IMR-90 (cell line): ENCODE measurements at places on chromosomes 6 and 20. TPM values are rescaled to one million over a fixed set of nuclear protein-coding genes. Genes with fewer than 3 reads are reported as not detected.

Gene BTN1A1
- polyA plus RNA-seq, result not detected in 2 replicates

Gene FAM209B
- 0.24 and 0.32 TPM in 2 replicates for polyA plus RNA-seq

Gene TMC2
- not detected in 2 replicates for polyA plus RNA-seq

Gene DLK2
- polyA plus RNA-seq, result 2.8 and 3.0 TPM in 2 replicates

Gene AKAP7
- 0.90 and 1.1 TPM in 2 replicates for polyA plus RNA-seq

Gene C6orf58
- polyA plus RNA-seq, result 0.09 TPM in 1 of 2 replicates, not detected in the other

Gene B3GAT2
- 0.02 and 0.03 TPM in 2 replicates for polyA plus RNA-seq

DNA sequence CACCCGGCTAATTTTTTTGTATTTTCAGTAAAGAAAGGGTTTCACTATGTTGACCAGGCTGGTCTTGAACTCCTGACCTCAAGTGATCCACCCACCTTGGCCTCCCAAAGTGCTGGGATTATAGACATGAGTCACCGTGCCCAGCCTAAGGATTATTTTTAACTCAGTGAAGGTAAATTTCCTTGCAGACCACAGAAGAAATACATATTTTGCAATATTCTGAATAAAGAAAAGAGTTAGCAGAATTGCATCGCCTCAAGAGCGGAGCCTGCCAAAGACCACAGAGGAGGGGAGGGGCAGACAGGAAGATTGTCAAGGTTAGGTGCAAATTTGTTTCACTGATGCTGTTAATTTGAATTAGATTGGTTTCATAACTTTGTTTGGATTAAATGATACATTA is 47.4 kb downstream of the SOD2 start:
- DNase-seq, result no peak

DNA sequence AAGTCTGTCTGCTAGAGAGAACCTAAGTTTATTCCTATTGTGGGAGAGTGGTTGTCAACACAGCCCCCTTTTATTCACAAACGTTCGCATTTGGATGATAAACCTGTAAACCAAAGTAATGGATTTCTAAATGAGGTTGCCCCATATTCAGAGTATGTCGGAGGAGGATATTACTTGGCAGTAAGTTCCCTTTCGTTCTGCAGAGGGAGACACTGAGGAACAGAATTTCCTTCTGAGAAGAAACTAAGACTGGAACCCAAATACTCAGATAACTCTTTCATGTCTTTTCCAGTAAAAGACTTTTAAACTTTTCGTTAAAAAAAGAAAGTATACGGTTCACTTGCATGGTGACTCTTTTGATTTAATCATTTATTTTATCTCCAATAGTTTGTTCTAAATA is 754.6 kb upstream of the MMS22L start:
- DNase-seq, result no peak

DNA sequence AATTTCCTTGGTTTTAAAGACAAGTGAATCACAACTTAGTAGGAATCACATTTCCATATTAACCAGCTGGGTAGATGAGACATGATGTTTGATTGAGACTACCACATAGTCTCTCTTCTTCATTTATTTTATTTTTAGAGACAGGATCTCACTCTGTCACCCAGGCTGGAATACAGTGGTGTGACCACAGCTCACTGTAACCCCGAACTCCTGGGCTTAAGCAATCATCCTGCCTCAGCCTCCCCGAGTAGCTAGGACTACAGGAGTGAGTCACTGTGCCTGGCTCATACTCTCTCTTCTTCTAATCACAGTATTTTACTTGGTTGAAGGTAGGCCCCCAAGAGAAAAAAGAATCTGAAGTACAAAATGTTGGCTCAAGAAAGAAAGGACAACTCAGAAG is 80.2 kb upstream of the ASF1A start:
- peak; percentile 76 for DNase-seq

GRCh38 chr6:37600312-37600916 is 97.3 kb downstream of the MDGA1 start:
- no peak for DNase-seq

- DNase-seq, result no peak
Measured at GRCh38 chr6:80357674-80358073, 251.2 kb downstream of the BCKDHB start.

GRCh38 chr6:169810066-169810989 is 58.9 kb downstream of the ERMARD start:
- DNase-seq, result no peak

GRCh38 chr20:38520261-38520660 is 47.6 kb downstream of the RALGAPB start:
- no peak for DNase-seq

DNA sequence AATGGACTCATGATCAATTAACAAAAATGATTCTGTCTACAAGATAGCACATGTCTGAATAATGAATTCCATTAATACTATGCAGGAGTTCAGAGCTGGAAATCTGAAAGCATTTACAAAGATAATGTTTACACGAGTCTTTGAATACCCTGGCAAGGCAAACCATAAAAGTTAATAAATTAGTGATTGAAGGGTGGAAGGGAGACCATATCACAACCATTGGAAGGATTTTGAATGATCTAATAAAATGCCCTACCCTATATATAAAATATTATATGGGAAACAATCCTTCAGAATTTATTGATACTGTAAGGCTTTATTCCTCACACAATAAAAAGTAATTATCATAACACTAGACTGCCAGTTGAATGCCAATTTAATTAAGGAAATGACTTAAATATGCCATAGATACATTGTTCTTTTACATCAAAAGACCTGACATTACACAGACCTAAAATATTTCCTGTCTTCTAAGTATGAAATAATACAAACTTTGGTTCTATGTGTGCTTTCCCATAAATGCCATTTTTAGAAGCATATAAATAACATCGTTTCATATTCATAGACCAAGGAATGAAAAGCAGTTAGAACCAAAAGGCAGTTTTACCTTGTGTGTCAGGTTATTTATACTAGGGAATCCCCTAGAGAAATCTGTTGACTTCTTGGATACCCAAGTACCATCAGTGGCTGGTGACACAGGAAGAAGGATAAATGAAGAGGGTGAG is 249.2 kb upstream of the MARCKS start:
- no peak for DNase-seq

DNA sequence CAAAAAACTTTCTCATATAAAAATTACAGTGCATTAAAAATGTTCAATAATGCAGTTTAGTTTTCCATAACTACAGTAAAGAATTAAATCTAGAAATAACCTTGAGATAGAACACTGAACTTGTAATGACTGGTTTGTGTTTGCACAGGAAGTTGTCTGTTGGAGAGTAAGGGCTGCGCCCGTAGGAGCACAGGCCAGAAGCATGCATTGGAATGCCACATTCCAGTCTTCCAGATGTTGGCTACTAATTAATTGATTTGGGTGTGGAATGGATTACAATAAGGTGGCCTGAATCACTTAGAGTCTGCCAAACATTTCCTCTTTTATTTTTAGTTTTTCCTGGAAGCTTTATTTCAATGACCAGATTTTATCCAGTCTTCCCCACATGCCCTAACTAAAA is 582.6 kb upstream of the MMS22L start:
- DNase-seq, result no peak

DNA sequence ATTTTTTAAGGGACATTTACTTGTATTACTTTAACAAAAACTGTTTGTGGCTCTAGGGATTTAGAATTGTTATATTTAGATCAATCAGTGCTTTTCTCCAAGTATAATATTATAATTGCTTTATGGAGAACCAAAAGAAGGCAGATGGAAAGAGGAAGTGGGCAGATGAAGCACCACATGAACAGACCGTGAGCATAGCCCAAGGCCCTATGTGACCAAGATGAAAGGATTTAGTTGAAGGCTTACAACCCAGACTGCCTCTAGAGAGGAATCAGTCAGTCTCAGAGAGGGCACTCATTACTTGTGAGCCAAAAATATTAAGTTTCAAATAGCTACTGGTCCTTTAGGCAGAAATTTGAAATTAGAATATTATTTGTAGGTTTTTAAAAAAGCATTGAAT is 102.3 kb upstream of the IMPG1 start:
- no peak for DNase-seq

DNA sequence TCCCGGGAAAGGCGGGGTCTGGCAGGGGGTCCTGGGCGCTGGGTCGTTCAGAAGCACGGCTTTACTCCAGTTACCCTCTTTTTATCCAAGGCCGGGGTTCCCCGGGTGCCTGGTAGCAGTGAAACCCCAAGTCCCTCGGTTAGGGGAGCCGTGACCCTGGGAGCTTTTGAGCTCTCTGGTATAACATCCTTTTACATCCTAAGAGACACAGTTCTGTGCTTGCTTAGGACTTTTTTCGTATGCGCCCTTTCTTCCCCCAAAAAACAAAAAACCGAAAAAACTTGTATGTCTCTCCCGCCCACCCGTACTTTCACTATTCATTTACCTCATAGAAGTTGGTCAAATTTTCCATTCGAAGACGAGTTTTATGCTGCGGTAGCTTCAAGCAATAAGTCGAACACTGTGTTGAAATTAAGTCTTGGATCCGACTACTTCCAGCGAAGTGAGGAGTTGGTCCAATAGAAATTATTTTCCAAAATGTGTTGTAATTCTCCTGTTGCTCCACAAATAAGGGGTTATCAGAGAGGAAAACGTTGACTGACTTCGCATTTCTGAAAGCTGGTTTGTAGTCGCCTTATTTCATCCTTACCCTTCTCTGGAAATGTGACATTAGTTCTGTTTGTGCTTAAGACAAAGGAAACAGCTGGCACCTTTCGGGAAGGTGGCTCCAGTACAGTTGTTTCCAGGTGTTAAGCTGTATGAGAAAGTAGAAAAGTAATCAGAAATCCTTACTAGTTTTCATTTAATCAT is 816 bp upstream of the MAN1A1 start:
- peak; percentile 67 for DNase-seq

DNA sequence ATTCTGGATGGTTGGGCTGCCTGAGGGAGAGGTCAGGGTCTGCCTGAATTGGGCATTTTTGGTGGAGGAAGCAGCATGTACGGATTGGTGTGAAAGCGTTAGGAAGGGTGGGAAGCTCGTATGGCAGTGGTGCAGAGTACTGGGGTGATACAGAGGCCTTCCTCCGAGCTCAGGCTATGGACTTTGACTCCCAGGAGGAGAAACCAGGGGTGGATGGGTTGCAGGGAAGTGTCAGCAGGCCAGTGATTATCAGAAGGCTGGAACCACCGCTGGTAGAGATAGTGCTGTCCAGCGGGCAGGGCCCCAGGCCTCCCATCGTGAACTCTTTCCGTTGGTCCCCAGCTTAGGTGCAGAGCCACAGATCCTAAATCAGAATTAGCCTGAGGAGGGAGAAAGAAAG is 5.3 kb downstream of the WFDC5 start:
- DNase-seq, result no peak

DNA sequence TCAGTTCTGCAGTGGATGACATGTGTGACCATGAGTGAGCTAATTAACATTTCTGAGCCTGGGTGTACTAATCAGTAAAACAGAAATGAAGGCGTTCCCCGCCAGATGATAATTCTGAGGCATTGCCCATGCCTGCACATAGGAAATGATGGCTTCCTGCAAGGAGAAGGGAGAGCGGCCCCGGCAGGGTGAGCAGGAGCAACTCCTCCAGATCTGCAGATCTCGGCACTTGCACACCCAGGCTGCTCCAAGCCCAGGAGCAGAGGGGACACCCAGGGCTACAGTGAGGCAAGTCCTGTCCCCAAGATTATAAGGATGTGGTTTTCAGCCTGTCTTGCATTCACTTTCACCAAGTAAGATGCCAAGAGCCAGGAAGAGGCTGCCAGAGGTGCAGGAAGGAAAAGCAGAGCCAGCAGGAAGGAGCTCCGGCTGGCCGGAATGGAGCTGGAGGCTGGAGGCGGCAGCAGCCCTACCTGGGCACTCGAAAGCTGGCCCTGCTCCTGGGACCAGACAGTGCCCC is 177.5 kb upstream of the CST7 start:
- no peak for DNase-seq

GRCh38 chr6:90917376-90917775 is 330.5 kb upstream of the MAP3K7 start:
- no peak for DNase-seq

GRCh38 chr6:40194447-40195170 is 260.3 kb upstream of the MOCS1 start:
- DNase-seq, result no peak

DNA sequence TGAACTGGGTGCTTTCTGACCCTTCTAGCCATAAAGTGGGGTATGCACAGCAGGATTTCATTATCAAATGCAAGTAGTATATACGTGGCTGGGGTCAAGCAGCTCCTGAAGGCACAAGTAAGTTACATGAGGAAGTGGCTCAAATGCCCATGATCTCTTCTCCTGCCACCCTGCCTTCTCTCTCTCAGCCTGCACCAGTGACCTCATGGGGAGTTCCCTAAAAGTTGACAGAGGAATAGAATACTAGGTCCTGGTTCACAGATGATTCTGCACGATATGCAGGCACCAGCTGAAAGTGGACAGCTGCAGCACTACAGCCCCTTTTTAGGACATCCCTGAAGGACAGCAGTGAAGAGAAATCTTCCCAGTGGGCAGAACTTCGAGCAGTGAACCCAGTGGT is 282.0 kb downstream of the BCKDHB start:
- DNase-seq, result no peak

DNA sequence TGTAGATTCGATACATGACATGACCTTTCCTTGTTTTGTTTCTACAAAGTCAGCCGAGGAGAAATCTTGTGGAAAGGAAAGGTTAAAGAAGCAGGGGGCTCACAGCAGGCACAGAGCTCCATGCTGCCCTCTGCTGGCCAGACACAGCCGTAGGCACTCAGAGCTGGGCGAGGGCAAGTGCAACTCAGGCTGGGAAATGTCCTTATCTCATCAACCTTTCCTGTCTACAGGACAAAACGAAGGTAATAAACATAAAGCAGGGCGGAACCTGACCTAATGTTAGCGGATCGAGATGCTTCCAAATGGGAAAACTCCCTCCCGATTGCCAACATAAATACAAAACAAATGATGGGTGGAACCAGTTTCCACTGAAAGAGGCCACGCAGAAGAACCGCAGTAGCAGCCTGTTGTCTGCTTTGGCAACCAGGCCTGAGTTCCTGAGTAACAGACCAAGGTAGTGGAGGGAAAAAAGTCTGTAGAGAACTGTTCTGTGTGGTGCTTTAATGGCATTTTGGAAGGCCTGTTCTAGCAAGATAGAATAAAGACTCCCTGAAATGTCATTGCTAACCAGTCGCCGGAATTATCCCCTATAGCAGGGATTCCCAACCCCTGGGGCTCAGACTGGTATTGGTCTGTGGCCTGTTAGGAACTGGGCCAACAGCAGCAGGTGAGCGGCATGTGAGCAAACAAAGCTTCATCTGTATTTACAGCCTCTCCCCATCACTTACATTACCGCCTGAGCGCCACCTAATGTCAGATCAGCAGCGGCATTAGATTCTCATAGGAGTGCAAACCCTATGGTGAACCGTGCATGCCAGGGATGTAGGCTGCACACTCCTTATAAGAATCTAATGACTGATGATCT is 85.2 kb downstream of the MBOAT1 start:
- peak; percentile 44 for DNase-seq

DNA sequence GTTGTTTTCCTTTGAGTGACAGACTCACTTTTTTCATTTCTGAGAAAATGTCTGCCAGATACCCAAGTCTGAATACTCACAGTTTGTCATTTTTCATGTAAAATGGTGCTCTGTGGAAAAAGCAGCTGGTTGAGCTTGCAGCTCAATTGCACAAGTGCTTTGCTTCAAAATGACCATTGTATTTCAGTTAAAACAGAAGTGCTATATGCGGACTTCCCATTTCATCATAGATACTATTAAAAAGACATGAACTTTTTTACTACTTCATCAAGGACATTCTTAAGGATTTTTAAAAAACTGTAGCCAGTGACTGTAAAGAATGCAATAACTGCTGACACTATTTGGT is 61.5 kb downstream of the KCNS1 start:
- no peak for DNase-seq

GRCh38 chr6:154800338-154800737 is 67.1 kb downstream of the SCAF8 start:
- no peak for DNase-seq
